ENCODE measurements at places on chromosomes 13 and 19.

- no peak for DNase-seq
Observed at GRCh38 chr13:28463481-28463880, 31.4 kb downstream of the FLT1 start.

- DNase-seq, result no peak
Observed at GRCh38 chr13:30454991-30455390, 10.7 kb downstream of the HMGB1 start.

DNA sequence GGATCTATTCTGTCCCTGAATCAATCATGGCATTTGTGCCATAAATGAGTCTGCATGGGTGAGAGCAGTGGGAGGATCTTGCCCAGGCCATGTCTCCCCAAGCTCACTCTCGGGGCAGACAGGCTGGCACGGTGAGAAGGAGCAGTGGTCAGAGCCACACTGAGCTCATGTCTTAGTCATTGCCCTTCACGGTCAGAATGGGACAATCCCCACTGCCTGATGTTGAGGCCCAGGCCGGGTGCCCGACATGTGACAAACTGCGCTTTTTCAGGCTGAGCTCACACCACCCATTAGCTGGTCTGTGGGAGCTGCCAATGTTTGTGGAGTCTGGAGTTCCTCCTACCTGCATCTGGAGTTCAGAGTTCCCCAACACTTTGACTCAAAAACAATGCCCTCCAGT, 481.9 kb downstream of the COG6 start:
- DNase-seq, result no peak

DNA sequence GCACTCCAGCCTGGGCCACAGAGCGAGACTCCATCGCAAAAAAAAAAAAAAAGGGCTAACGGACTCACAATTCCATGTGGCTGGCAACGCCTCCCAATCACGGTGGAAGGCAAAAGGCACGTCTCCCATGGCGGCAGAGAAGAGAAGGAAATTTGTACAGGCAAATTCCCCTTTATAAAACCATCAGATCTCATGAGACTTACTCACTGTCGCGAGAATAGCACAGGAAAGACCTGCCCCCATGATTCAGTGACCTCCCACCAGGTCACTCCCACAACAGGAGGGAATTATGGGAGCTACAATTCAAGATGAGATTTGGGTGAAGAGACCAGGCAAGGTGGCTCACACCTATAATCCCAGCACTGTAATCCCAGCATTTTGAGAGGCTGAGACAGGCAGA, 18.7 kb upstream of the NMRK2 start:
- no peak for DNase-seq

- DNase-seq, result no peak
Observed at GRCh38 chr19:7013678-7014077, 7.6 kb downstream of the MBD3L2B start.

DNA sequence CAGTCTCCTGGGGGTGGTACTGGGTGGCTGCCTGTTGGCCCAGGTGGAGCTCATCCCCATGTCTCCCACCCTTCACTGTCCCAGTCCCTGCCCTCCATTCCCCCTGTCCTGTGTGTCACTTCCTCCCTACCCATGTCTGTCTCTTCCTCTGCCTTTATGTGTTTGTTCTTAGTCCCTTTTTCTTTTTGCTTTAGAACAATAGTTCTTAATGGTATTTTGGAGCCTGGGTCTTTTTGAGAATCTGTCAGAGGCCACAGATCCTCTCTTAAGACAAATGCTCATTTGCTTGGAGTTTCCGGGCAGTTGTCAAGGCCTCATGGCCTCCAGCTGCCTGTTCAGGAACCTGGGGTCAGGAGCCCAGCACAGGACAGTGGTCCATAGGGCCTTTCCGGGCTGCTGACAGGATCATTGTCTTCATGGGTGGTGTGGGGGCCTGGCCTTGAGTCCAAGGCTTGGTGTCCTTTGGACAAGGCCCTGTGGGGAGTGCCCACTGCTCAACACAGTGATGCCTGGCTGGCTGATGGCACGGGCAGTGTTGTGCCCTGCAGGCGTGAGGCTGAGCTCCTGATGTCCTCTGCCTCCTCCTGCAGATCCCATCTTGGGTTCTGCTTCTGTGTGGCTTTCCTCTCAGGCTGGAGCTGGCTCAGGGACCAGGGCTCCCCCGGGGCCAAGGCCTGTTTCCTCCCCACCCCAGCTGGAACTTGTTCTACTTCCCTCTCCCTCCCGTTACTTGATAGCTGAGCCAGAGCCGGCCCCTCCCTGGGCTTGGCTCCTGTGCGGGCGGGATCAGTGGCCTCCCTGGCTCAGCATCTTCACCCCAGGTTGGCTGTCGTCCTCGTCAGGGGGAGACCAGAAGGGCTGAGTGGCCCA, 3.5 kb downstream of the EGLN2 start:
- DNase-seq, result no peak

- no peak for DNase-seq
Observed at GRCh38 chr13:36674337-36675212, 755 bp downstream of the SERTM1 start.

DNA sequence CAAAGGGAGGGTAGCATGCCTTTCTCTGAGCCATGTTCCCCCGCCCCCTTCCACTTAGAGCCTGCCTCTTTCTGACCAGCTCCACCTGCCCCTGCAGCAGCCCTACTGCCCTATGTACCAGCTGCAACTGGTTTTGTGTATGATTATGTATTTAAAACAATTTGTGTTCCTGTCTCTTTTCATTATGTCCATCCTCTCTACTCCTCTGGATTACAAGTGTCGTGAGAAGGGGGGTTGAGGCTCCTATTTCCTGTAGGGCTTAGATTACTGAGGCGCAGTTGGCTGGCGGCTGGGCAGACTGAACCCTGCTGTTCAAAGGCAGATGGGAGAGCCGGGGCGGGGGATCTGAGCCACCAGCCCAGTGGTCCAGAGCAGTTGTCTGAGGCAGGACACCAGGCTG, 213.3 kb downstream of the KCNRG start:
- no peak for DNase-seq

GRCh38 chr19:39986643-39987042, 10.2 kb upstream of the ZNF546 start:
- no peak for DNase-seq

Measured in GOT3 (cell line).